ENCODE measurements at places on chromosomes 1 and 21.

- DNase-seq = no peak
These were observed 1.7 kb upstream of the JUN start for GRCh38 chr1:58785442-58786058.

- DNase-seq = no peak
These were observed 210.7 kb upstream of the EDN2 start for GRCh38 chr1:41695118-41695745.

DNA sequence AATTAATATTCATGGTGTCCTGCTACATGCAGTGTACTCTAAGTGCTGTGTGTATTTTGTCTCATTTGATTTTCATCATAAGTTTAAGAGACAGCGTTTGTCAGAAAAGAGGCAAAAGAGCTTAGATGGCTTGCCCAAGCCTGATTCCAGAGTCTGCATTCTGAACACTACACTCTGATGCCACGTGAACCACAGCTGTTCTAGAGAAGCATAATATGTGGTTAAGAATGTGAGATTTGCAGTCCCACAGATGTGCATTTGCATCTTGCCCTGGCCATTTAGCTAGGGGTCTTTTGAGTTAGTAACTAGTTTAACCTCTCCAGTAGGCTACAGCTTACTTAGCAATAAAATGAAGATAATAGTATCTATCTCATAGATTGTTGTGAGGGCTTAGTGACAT is 9.2 kb upstream of the GADD45A start:
- DNase-seq = no peak

DNA sequence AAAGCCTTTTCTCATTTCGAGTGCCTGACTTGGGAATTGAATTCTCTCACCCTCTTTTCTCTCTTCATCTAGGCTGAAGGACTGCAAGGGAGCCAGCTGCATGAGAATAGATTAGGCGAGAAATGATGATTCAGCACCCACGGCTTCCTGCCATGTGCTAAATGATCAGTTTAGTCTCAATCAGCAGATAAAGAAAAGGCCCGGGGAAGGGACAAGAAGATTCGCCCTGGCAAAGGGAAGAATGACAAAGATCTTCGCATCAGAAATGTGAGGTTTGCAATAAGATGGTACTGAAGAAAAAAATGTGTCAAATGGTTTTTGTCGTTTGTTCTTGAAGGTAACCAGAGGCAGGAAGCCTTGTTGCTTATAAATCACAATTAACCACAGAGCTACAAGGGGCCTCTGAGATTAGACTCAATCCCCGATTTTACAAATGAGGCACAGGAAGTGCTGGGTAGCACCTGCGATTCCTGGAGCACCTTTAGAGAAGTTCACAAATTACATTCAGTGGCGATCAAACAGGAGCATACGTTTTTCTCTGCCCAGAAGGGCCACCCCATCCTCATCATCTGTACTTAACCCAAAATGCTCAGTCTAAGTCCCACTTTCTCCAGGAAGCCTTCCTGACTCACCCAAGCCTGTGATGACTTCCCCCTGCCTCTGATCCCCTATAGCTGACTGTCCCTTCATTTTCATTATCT is 183.4 kb downstream of the ZNF281 start:
- no peak for DNase-seq

- no peak for DNase-seq
These were observed 31.5 kb downstream of the XCL1 start for GRCh38 chr1:168607872-168608428.

DNA sequence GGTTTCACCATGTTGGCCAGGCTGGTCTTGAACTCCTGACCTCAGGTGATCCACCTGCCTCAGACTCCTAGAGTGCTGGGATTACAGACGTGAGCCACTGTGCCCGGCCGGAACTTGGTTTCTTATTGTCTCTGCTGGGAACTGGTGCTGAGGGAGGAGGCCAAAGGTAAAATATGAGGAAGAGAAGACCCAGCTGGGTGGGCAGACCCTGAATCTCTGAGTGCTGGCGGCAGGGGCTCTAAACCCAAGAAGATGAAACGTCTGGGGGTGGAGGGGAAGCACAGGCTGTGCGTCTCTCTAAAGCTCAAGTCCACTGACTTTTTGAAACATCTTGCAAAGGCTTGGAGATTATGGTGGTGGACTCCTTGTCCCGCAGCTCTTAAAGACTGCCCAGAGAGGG is 82.0 kb upstream of the TLR5 start:
- no peak for DNase-seq

GRCh38 chr1:219185486-219186117 is 11.9 kb downstream of the LYPLAL1 start:
- no peak for DNase-seq

GRCh38 chr1:92399076-92399475 is 87.6 kb downstream of the GFI1 start:
- no peak for DNase-seq

GRCh38 chr1:63407002-63407401 is 39.6 kb downstream of the ALG6 start:
- no peak for DNase-seq

GRCh38 chr1:45485949-45486348 is 5.0 kb downstream of the TESK2 start:
- no peak for DNase-seq

DNA sequence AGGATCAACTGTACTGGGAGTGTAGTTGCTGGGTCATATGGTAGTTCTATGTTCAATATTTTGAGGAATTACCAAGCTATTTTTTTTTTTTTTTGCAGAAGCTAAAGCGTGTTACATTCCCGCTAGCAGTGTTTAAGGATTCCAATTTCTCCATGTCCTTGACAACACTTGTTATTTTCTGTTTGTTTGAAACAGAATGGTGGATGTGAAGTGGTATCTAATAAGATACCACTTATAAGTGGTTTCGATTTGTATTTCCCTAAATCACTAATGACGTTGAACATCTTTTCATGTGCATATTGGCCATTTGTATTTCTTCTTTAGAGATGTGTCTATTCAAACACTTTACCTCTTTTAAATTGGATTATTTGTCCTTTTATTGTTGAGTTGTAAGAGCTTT is 112.2 kb downstream of the DISP1 start:
- no peak for DNase-seq

DNA sequence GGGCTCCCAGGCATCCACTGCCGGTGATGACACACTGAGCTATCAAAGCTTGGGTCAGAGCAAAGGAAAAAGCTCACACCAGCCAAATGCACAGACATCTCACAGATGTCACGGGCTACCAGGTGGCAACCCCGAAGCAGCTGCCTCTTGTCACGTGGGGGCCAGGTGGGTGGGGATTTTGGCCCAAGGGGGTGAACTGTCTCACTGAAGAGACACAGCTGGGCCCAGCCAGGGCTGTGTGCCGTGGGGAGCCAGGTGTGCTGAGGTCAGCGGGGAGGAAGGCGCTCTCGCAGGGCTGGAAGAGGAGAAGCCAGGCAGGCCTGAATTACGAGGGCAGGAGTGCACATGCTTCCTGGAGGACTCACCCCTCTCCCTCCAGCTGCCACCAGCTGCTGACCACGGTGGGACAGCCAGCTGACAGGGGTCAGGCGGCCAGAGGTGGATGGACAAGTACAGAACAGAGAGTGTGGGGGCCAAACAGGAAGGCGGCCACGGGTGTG is 32.4 kb downstream of the KCNN3 start:
- DNase-seq = no peak

DNA sequence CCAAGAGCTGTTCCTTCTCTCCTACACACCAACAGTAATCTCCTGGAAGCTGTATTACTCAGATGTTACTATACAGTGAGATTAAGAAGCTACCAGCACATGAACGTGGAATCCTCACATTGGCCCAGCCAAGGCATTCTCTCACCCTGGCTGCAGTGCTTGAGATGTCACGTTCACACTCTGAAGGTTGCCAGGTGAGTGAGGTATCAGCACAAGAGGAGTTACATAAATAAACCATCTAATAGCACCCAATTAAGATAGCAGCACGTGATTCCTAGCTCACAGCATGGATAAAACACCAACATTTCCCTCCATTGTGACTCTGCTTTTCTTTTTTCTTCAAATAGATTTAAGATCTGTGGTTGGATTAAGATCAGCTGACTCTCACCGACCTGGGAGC is 182.8 kb downstream of the PLPP3 start:
- no peak for DNase-seq

GRCh38 chr1:7104339-7104738 is 319.1 kb downstream of the CAMTA1 start:
- no peak for DNase-seq

DNA sequence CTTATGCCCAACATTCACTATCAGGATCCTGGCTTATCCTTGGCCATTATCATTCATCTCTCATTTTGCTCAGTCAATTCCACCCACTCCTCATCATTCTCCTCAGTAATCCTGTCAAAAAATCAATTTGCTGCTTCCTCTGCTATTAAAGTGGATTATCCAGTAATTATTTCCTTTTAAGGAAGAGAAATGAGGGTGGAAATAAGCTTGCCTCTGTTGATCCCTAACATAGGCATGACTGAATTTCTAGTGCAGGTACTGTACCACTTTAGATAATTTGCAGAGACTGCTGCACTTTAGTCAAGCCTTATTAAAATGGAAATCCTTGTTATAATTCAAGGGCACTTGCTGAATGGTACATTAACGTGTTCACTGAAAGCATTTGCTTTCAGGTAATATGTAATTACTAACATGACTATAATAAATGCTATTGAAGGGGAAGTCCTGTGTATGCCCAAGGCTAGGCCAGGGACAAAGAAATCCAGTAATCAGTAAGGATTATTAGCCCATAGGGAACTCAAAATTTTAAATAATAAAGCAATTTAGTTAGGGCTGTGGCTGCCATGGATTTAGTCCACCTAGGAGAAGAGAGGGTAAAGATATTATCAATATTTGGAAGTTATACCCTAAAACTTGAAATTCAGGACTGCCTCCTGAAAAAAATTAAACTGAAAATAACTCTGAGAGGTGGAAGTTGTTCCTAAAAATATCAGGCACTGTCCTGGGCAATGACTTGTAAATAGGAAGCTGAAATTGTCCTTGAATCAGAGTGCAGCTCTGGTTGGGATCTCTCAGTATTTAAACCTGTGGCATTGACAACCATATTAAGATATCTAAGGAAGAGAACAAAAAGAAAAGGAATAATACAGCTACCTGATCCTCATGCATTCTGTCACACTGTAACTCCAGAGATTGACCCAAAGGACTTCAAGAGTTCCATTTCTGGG is 43.4 kb downstream of the RGS2 start:
- no peak for DNase-seq

GRCh38 chr1:108016451-108016920 is 51.5 kb upstream of the VAV3 start:
- DNase-seq = peak; percentile 87

GRCh38 chr21:37251294-37251634 is 15.9 kb downstream of the VPS26C start:
- DNase-seq = no peak

DNA sequence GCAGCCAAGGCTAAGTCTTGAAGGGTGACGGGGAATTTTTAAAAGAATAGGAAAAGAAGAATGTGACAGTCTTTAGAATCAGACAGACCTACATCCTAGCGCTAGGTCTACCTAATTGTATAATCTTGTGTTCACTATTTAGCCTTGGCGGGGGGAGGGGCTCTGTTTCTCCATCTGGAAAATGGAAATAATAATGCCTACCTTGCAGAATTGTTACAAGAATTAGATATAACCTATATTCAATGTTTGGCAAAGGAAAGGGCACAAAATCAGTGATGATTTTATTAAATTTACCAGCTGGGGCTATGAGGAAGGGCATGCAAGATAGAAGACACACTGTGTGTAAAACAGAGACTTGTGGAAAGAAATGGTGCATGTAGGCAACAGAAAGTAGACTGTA is 154.8 kb downstream of the ZBTB18 start:
- no peak for DNase-seq

DNA sequence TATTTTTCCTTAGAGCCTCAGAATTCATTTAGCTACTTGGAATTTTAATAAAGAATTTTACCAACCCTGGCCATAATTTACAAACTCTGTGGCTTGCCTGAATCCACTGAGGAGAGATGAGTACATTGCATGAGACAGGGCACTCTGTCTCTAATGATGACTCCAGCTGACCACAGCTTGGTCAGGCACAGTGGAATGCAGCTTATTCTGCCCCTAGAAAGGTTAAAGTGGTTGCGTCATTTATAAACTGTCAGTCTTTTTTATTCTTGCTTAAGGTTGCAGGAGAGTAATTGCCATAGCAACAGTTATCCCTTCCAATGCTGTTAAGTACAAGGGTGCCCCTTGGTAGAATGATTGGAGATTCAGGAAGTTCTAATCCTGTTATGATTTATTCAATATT is 28.3 kb downstream of the PDE4B start:
- DNase-seq = peak; percentile 92

GRCh38 chr1:2143814-2144500 is 50.6 kb downstream of the FAAP20 start:
- no peak for DNase-seq
